ENCODE measurements at places on chromosomes 7 and 10. TPM values are rescaled to one million over a fixed set of nuclear protein-coding genes. Genes with fewer than 3 reads are reported as not detected.

- H3K27me3 ChIP-seq: no peaks in the 10 kb centered on the region
- H3K27ac ChIP-seq: no peak overlapping the region
- peaks cover 28% of the 10 kb centered on the region for H3K4me1 ChIP-seq
- peak; percentile 77 for DNase-seq
Observed at GRCh38 chr7:150408393-150409299, 29.5 kb downstream of the ZNF775 start.

DNA sequence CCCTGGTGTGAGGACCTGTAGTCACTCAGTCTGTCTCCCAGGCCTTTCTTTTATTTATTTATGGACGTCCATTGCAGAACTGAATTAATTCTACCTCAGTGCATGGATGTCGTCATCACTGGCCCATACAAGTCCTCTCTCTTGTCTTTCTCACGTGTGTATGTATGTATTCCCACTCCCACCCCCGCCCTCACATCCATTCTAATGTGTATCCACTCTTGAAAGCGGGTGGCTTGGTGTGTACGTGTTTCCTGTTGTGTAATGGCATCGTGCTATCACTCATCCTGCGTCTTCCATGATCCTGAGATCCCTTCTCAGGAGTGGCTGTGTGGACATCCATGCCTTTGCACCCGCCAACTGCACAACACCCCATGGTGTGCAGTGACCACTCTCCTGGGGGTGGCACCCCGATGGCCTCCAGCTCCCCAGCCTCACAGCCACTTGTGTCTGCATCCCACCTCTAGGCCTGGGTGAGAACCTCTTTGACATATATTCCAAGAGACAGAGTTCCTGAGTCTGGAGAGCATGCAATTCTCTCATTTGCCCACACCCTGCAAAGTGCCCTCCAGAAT, 3.0 kb upstream of the AOC1 start:
- no peaks in the 10 kb centered on the region for H3K36me3 ChIP-seq
- H3K4me3 ChIP-seq: no peak overlapping the region
- DNase-seq: no peak
- no peaks in the 10 kb centered on the region for H3K4me1 ChIP-seq
- H3K27me3 ChIP-seq: peaks cover 26% of the 10 kb centered on the region

- no peaks in the 10 kb centered on the region for H3K4me1 ChIP-seq
- no peak for DNase-seq
- no peaks in the 10 kb centered on the region for H3K27me3 ChIP-seq
- H3K4me3 ChIP-seq: no peak overlapping the region
- H3K36me3 ChIP-seq: peaks cover 6% of the 10 kb centered on the region
- H3K27ac ChIP-seq: no peak overlapping the region
Observed at GRCh38 chr10:121551210-121551885, 46.9 kb downstream of the FGFR2 start.

DNA sequence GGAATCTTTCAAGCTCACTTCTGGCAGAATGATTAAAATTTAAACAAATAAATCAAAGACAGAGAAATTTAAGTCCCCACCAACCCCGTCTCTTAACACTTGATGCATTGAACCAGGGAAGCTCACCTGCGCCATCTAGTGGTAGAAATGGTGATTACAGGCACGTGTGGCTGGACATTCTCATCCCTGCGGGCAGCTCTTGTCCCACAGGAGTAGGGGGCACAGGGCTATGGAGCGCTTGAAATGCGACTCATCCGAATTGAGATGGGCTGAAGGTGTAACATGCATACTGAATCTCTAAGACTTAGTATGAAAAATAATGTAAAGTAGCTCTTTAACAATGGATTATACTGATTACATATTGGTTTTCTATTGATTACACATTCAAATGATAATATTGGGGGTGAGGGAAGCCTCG, 24.8 kb upstream of the SLIT1 start:
- H3K4me1 ChIP-seq: no peaks in the 10 kb centered on the region
- no peak overlapping the region for H3K4me3 ChIP-seq
- H3K36me3 ChIP-seq: peaks cover 2% of the 10 kb centered on the region
- no peak for DNase-seq
- H3K27me3 ChIP-seq: peaks cover 12% of the 10 kb centered on the region

DNA sequence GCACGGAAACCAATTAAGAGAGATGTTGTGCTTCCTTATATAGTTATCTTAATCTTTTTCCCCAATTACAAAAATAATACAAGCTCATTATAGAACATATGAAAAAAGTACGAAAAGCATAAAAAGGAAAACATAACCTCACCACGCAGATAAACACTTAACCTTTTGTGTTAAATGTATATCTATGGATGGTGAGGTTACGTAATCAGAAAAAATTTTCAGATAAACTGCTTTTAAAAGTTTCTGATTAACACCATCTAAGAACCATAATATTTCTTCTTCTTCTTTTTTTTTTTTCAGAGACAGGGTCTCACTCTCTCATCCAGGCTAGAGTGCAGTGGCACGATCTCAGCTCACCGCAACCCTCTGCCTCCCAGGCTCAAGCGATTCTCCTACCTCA, 49.2 kb upstream of the SPOCK2 start:
- no peaks in the 10 kb centered on the region for H3K27me3 ChIP-seq
- no peak for DNase-seq
- H3K4me3 ChIP-seq: no peak overlapping the region
- no peak overlapping the region for H3K27ac ChIP-seq
- peaks cover 12% of the 10 kb centered on the region for H3K4me1 ChIP-seq
- H3K36me3 ChIP-seq: peaks cover 12% of the 10 kb centered on the region

DNA sequence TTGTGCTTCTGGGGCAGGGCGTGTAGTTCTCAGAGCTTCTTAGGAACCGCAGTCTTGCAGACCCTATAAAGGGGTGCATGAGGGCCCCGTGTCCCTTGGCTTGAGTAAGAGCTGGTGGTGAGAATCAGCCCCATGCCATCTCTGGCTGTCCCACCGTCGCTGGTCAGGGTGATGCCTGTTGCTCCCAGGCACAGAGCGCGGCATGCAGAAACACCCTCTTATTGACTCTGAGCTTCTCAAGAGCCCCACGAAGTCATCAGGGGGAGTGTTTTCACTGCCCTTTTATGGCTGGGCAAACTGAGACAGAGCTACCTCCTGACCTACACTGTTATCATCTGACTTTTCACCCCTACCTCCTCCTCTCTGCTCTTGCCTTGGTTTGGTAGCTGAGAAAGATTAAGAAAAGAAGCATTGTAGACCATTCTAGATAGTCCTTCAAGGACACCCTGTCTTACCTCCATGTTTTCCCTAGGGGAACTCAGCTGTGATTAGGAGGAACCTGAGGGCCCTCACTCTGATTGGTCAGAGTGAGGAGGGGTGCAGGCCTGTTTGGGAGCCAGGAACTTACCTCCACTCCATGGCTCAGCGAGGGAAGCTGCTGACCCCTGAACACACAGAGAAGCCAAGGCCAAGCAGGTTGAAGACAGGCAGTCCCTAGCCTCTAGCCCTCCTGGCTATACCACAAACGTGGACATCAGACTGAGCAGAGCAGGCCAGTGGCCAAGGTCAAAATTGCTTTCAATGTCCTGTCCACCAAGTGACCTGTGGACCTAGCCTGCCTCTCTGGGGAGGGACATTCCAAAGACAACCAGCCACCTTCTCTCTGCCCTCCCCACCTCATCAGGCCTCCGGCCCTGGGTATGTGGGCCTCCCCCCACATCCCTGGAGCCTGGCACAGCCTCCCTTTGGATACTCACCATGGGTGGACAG, 17.6 kb downstream of the UNC5B start:
- H3K4me1 ChIP-seq: peaks cover 37% of the 10 kb centered on the region
- no peak overlapping the region for H3K4me3 ChIP-seq
- H3K36me3 ChIP-seq: no peaks in the 10 kb centered on the region
- H3K27ac ChIP-seq: no peak overlapping the region
- peak; percentile 50 for DNase-seq
- no peaks in the 10 kb centered on the region for H3K27me3 ChIP-seq

DNA sequence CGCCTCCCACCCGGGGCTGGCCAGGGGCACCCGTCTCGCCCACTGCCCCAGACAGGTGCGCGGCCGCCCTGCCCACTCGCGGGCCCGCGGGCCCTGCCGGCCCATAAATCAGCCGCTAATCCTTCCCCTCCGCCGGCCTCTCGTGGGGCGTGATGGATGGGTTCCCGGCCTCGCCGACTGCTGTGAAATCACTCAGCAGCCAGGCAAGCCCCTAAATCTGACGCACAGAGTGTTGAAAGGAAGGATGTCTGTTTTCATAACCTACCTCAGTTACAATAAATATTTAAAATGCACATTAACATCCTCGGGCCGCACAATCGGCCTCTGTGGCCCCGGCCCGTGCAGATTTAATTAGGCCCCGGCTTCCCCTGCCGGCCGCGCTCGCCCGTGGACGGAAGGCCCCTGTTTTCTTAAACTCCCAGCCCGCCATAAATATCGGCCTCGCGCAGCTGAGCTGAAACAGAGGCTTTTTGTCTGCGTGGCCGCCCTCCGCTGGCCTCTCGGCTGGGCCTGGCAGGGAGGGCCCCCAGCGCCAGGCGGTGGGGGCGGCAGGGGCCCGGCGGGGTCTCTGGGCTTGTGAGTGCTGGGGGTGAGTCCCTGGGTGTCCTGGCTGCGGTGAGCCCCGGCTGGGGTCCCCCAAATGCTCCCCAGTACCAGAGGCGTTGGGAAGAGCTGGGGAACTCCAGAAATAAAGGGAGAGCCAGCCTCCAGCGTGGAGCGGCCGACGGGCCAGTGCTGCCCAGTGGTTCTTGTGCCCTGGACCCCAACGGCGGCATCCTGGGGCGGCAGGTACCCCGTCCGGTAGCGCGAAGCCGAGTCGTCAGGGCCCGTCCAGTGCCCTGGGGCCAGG, 90.7 kb downstream of the UNCX start:
- peaks cover 18% of the 10 kb centered on the region for H3K27me3 ChIP-seq
- H3K36me3 ChIP-seq: no peaks in the 10 kb centered on the region
- H3K4me3 ChIP-seq: no peak overlapping the region
- H3K27ac ChIP-seq: no peak overlapping the region

HIP1 gene
- 46.6 TPM for total RNA-seq

ZNF804B gene
- total RNA-seq: not detected

NUTM2B gene
- 0.37 TPM for total RNA-seq

EMX2 gene
- 4.7 TPM for total RNA-seq

SLC26A5 gene
- not detected for total RNA-seq

DHTKD1 gene
- total RNA-seq: 12.1 TPM

KCND2 gene
- not detected for total RNA-seq

TBC1D12 gene
- 26.3 TPM for total RNA-seq

UPK3B gene
- total RNA-seq: 0.62 TPM

Data from chondrocyte (in vitro differentiated cells).